ENCODE measurements at places on chromosomes 2 and 18.
A peak's percentile ranks its signal among the peaks of the same experiment; 100 is the strongest.

GRCh38 chr2:147632198-147632597 lies 212.6 kb upstream of the ACVR2A start:
- no peak for DNase-seq

DNA sequence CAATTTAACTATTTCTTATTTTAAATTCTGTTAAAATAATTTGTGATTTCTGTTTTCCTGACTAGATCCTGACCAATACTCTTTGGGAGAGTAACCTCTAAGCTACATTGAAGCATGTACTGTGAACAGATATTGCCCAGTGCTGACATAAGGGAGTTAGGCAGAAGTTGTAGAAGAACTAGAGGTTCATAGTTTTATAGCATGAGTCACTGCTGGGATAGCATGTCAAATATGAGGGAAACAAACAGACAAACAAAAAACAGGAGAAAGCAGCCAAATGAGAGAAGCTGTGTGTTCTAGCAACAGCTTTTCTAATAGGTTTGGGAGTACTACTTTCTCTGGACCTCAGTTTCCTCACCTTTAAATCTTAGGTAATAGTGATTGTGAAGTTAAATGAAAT lies 72.4 kb downstream of the CERS6 start:
- DNase-seq, result no peak

DNA sequence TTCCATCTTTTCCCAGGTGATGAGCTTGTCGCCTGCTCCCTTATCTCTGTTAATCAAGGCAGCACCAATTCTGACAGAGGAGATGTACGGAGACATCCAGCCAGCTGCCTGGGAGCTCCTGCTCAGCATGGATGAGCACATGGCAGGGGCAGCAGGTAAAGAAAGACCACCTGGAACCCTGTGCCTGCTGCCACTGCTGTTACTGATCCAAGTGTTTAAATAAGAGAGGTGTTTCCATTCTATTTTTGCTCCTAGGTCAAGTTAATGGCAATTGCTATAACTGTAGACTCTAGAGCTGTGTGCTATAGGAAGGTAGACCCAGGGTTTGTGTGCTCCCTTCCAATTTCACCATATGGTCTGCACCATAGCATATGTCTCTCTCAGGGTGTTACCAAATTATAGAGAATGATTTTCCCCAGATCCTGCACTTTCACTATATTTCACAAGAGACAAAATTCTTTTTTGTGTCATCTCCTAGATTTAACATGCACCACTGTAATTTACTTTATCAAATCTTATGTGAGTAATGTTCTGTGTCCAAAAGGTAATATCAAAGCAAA lies 88.6 kb upstream of the RPE start:
- DNase-seq, result no peak

DNA sequence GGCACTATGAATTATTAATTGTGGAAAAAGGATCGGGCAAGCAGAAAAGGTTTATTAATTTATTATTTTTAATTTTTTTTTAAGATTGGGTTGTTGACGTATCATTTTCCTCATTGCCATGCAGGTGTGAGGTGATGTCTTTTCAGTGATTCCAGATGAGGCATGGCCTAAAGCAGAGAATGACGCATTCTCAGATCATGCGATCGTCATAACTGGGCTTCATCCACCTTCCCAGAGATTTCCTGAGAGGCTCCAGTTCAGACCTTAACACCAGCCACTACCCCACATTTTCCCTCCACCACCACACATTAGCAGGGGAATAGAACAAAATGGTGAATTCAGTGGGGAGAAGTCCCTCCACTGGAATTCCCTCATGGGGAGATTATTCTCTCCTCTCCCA lies 518.4 kb upstream of the SPHKAP start:
- no peak for DNase-seq

- no peak for DNase-seq
Observed at GRCh38 chr2:219422952-219423534, 4.9 kb downstream of the DES start.

DNA sequence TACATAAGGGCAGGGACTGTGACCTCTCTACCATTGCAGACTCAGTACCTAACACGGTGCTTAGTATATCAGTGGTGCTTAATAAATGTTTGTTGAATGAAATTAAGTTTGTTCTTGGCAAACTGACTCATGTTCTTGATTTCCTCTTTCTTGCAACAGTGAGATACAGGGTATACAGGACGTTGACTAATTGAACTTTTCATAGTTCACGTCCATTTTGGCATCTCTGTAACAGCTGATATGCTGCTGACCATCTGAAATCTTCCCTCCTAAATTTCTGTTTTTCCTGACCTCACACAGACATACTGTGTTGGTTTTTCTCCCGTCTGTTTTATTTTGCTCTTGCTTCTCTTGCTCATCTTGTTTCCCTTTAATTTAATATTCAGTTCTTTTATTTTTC lies 44.2 kb downstream of the LHCGR start:
- no peak for DNase-seq

DNA sequence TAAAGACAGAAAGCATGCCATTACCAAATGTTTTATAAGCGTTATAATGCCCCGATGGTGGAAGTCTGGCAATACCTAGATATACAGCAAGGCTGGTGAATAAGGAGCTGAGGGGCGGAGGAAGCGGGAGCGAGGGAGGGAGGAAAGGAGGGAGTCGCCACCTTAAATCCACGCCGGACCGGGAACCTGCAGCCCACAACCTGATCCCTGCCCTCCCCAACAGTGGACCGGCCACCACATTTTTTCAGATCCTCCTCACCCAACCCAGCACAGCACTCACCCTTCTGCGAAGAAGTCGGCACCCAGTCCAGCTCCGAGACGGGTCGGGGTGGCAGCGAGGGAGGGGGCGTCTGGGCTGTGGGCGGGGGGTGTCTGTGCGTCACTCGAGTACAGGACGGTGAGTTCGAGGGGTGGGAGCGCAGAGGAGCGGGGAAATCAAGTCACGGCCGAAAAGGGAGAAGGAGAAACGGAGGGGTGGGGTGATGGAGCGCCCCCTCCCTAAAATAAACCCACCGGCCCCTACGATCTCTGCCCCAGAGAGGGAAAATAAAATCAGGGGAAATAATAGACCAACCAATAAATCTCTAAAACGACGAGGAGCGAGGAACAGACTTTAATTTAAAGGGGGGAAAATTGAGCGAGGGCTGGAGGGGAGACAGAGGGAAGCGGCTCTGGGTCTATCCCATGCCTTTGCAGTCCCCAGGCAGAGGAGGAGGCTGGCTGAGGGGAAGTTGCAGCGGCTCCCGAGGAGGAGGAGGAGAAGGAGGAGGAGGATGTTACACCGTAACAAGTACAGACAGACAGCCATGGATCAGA lies 96.5 kb upstream of the SERTAD2 start:
- peak; percentile 18 for DNase-seq

GRCh38 chr2:85767803-85768665 lies 14.2 kb downstream of the ATOH8 start:
- DNase-seq, result no peak

DNA sequence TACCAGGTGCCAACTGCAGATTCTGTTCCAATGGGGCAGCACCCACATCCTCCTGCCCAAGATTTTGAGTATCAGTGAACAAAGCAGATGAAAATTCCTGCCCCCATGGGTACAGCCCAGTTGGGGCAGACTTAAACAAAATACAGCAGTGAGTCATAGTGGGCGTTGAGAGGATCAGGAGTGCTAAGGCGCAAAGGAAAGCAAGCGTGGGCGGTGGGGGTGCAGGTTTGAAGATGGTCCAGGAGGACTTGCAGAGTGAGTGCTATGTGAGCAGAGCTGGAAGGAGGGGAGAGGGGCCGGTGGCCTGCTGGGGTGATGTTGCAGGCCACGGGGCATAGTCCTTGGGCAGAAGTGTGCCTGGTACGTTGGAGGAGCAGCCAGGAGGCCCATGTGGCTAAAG lies 24.7 kb downstream of the STEAP3 start:
- DNase-seq, result no peak

GRCh38 chr2:190532581-190532980 lies 1.9 kb downstream of the NEMP2 start:
- no peak for DNase-seq

DNA sequence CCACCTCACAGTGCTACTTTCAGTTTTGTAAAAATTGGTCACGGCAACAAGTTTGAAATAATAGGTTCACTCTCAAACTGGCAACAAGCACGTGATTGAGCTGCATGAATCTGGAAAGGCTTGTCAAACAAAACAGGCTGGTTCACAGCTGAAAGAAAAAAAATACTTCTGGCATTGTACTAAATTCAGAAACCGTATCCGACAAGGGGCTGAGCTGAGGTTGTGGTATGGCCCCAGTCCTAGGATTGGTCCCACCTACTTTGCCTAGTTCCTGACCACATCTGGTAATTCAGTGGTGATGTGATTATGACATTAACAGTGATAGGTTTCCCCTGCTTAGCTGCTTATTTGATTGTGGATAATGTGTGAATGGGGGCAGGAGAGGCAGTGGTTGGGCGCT lies 326.5 kb upstream of the THUMPD2 start:
- DNase-seq, result no peak

- no peak for DNase-seq
Observed at GRCh38 chr18:9679125-9679524, 29.0 kb upstream of the RAB31 start.

- no peak for DNase-seq
Observed at GRCh38 chr2:183214680-183215079, 90.4 kb downstream of the NUP35 start.

GRCh38 chr18:40501026-40501425 lies 1454.0 kb upstream of the PIK3C3 start:
- no peak for DNase-seq

DNA sequence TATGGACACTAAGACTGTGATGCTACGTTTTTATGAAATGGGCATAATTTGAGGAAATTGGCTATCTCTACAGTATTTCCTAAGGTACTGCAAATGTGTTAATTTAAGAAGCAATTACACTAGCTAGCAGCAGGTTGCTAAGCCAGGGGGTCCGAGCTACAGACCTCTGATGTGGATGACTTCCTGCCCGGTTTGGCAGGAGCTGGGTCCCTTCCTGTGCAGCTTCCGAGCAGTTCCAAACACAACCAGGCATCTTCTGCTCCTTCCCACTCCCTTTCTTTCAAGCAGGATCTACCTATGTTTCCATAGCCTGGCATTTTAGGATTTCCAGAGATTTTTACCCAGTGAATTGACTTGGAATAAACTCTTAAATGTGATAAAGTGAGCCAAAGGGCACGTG lies 55.7 kb downstream of the SCN2A start:
- no peak for DNase-seq

DNA sequence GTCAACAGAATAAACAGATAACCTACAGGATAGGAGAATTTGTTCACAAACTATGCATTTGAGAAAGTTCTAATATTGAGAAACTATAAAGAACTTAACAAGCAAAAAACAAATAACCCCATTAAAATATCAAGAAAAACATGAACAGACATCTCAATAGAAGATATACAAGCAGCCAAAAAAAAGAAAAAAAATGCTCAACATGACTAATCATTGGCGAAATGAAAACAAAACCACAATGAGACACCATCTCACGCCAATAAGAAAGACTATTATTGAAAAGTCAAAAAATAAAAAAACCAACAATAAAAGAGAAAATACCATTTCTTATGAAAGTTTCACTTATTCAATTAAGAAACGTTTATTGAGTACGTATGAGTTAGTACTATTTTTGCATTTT lies 800.5 kb downstream of the CBLN2 start:
- DNase-seq, result no peak

DNA sequence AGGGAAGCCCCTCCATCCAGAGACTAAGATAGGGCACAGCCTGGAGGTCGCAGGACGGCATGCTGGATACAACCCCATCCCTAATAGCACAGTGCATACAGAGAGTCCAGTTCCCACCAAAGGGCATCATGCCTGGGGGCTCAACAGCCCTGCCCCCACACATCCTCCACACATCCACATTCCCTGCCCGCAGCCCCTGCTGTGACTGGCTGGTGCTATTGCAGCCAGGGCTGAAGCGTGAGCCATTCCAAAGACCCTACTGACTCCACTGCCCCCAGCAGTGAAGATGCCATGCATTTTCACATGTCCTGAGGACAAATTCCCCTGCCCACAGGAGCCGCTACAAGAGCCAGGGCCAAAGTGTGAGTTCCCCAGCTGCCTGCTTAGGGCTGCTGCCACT lies 641.6 kb downstream of the METTL4 start:
- DNase-seq, result no peak

GRCh38 chr2:66693076-66693965 lies 258.4 kb downstream of the MEIS1 start:
- no peak for DNase-seq

- no peak for DNase-seq
Observed at GRCh38 chr2:4937550-4937949, 754.6 kb upstream of the SOX11 start.

DNA sequence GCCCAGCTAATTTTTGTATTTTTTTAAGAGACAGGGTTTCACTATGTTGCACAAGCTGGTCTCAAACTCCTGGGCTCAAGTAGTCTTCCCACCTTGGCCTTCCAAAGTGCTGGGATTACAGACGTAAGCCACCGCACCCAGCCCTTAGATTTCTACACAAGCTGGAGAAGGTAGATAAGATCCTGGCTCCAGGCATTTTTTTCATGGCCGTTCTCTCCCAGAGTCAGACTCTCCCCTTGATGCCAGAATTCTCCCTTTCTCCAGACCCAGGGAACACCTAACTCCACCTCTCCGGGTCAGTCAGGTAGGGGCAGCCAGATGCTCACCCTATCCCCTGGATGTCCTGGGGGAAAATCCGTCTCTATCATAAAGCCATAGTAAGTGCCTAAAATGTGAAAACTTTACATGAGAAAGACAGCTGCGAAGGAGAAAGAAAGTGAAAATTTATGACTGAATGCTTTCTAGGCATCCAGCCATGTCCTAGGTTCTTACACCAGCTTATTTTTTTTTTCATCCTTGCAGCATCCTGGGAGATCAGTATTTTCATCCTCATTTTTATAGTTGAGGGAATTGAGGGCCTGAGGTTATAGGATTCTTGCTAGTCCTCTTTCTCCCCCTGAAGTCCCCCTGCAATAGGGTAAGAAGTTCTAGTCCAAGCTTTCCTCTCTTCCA lies 16.3 kb downstream of the SIX3 start:
- DNase-seq, result no peak

- DNase-seq, result no peak
Observed at GRCh38 chr2:147512206-147512605, 332.6 kb upstream of the ACVR2A start.

GRCh38 chr2:8986327-8986976 lies 17.0 kb downstream of the MBOAT2 start:
- no peak for DNase-seq

DNA sequence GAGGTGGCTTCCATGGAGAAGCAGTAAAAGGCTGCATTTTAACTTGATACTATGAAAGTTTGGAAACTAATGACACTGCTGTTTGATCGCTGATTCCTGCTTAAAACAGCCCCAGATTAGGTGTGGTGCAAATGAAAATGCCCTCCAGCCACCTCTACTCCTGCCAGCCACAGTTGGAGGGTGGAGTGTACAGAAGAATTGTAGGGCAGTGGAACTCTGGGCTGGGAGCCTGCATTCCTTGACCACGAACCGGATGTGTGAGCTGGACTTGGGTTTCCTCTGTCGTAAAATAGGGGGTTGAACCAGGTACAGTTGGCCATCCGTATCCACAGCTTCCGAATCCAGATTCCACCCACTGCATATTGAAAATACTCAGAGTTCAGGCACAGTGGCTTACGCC lies 84.6 kb upstream of the RFX8 start:
- no peak for DNase-seq
